Renal cortex interstitium (tissue), 15 donors: ENCODE measurements at places on chromosomes 4 and X.

GRCh38 chr4:80459918-80460473 is 124.5 kb downstream of the CFAP299 start:
- no peak for DNase-seq

DNA sequence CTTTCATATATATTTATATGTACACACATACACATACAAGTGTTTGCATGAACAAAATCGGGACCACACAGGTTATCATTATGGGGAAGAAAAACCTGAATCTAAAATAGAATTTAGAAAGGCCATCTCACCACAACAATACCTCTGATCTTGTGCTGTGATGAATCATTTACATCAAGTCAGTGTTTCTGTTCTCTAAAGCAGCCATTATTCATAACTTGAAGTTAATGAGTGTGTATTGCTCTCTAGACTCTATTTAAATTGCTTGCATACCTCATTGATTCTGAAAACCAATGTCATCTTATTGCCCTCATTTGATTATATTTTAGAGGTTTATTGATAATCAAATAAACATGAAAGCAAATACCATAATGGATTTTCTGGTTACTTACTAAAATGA is 71.6 kb downstream of the FAM114A1 start:
- no peak for DNase-seq

GRCh38 chr4:181548873-181549575 is 694.2 kb upstream of the TENM3 start:
- no peak for DNase-seq

DNA sequence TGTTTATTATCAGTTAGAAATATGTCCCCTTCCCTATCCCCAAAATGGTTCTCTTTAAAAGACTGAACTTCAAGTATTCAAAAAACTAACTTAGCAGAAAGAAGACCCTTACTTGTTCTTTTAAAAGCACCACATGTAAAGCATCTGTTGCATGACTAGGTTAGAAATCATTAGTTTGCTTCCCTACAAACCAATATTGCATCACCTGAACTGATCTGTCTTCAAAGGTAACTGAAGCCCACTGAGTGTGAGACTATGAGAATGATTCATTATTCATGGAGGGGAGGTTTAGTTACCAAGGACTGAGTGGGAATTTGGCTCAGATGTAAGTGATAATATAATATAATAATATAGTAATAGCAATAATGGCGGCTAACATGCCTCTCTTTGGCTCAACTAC is 231.7 kb downstream of the SPRY1 start:
- DNase-seq: no peak

DNA sequence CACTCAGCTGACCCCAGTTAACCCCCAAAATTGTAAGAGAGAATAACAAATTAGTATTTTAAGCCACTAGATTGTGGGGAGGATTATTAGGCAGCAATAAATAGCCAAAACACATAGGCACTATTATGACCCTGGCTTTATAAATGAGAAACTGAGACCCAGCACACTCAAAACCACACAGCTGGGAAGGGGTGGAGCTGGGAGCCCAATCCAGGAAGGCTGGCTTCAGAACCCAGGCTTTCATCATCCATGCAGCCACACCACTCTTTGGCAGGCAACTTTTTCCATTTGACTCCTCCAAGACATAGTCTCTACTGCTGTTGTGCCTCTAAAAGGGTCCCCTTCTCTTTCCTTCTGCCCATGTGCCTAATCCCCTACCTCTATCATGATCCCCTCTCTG is 253.8 kb downstream of the DHX15 start:
- no peak for DNase-seq

DNA sequence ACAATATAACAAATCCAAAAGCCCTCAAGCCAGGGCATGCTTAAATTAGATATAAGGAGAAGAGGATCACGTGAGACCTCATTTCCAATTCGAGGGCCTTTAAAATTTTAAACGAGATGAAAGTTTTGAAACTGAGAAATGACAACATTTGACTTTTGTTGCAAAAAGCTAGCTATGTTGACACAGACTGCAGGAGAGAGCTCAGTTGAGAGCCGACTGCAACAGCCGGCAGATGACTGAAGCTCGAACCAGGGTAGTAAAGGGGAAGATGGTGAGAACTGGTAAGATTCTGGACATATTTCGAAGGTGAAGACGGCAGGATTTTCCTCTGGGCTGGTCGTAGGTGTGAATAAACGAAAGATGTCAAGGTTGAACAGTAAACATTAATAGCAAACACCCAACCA is 773 bp downstream of the PRMT9 start:
- DNase-seq: no peak

GRCh38 chr4:23897564-23898109 is 7.8 kb upstream of the PPARGC1A start:
- DNase-seq: no peak

GRCh38 chr4:48296365-48296764 is 26.7 kb upstream of the TEC start:
- DNase-seq: no peak
